Adipocyte (in vitro differentiated cells): ENCODE measurements at places on chromosomes 3 and 15.
A peak's percentile ranks its signal among the peaks of the same experiment; 100 is the strongest.

DNA sequence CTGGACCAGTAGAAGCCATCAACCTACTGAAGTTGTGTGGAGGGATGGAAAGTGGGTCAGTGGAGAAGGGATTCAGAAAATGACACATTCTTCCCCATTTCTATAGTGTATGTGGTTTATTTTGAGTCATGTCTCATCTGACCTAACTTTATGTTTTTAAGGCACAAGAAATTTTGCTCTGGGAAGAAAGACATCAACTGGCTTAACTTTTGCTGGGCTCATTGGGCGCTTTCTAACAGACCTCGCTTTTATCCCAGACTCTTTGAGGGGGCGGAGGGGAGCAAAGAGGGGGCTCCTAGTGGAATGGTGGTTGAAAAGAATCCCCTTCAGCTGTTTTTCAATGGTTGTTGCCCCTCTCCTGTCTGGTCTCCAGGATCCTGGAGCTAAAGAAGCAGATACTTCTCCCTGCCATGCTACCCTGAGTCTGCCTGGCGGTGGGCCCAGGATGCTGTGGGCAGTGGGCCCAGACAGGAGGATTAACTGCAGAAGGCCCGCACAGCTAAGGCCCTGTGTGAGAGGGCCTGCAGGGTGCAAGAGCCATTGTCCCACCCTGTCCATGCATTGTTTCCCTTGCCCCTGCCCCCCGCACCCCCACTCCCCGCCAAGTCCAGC is 14.5 kb downstream of the CSRNP1 start:
- DNase-seq: peak; percentile 64

DNA sequence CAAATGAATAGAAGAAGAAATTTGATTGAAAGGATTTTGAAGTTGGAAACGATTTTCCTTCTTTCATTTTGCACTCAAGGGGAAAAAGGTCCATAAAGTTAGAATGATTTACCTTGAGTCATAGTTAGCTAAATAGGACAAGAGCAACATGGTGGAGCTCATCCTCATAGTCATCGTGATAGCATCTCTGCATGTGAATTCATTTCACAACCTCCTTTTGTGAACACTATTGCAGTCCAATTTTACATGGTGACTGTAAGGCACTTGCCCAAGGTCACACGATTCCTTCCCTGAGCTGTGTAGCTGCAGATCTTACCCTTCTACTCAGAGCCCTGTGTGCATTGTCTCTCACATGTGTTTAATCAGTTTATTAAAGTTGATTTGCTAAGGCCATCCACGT is 359.8 kb upstream of the C2CD4B start:
- DNase-seq: no peak

DNA sequence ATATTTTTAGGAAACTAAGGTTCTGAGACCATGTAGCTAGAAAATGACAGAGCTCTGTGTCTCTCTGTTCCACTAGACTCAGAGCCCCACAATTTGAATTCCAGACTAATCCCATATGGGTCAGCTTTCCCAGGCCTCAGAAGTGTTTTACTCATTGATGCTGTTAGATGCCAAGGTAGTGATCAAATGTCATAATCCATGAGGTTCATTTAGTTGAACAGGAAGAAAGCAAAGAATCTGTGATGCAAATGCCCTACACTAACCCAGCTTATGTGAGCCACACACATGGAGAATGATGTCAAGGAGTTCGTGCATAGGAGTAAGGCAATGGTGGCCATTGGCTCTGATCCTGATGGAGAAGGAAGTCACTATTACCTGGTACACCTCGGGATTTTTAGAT is 363.4 kb upstream of the RARB start:
- peak; percentile 39 for DNase-seq

GRCh38 chr15:90016721-90017120 is 15.6 kb downstream of the ZNF710 start:
- no peak for DNase-seq

DNA sequence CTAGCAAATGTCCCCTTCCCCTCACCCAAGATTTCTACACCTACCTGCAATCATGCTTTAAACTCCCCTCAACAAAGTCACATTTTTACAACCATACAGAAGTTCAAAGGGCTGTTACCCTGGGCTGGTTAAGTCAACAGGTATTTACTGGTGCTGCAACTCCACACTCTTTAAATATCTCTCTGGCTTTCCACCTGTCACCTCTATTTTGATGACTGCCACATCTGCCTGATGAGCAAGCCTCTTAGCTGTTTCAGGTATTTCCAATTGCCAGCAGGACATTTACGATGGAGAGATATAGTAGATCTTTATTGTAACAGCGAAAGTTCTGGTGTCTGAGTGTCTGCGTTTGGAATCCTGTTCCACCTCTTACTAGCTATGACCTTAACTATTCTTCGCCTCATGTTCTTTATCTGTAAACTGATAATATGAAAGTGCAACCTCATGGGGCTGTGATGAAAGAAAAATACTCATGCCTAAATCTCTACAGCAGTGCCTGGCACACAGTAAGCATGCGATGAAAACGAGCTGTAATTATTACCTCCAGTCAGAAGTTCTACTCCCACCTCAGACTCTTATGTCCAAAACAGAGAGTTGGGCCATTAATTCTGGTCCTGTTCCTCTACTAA is 44.2 kb upstream of the TPM1 start:
- DNase-seq: no peak
